CD4-positive, alpha-beta T cell treated with Interleukin-4 for 4 hours (primary cell): ENCODE measurements at places on chromosomes 7 and 10.

- DNase-seq = no peak
Observed at GRCh38 chr7:90222811-90223725, 11.5 kb downstream of the STEAP2 start.

DNA sequence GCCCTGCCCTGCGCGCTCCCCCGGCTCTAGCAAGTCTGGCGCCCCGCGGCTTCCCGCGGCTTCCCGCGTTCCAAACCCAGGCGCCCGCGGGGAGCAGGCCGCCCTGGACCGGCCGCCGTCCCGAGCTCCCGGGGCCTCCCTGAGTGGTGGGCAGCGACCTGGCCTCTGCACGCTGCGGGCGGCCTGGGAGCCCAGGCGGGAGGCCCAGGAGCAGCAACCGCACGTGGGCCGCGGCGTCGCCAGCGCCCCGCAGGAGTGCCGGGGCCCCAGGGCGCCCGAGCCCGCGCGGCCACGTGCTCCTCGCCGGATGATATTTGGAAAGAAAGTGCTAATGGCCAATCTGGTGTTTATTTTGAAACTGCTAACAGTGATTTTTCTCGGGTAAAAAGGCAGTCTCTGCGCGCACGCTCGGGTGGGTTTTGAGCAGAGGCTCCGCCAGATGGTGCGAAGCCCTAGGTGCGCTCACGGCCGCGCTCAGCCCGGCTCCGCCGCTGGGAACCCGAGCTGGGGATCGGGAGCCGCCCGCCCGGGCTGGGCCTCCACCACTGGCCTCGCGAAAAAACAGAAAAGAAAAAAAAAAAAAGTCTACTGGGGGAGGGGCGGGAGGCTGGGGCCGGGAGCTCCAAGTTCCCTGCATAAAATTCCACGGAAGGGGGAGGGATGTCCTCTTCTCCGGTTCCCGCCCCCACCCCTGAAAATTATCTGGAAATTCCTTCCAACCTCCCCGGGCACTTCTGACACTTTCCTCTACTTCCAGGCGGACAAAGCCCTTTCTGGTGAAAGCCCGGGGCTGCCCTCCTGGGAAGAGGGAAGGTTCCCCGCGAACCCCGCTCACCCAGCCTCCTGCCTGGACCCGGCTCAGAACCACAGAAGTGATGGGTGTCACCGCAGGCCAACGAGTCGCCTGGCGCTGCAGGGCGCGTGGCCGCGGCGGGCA is 4.3 kb downstream of the EBF3 start:
- no peak for DNase-seq

DNA sequence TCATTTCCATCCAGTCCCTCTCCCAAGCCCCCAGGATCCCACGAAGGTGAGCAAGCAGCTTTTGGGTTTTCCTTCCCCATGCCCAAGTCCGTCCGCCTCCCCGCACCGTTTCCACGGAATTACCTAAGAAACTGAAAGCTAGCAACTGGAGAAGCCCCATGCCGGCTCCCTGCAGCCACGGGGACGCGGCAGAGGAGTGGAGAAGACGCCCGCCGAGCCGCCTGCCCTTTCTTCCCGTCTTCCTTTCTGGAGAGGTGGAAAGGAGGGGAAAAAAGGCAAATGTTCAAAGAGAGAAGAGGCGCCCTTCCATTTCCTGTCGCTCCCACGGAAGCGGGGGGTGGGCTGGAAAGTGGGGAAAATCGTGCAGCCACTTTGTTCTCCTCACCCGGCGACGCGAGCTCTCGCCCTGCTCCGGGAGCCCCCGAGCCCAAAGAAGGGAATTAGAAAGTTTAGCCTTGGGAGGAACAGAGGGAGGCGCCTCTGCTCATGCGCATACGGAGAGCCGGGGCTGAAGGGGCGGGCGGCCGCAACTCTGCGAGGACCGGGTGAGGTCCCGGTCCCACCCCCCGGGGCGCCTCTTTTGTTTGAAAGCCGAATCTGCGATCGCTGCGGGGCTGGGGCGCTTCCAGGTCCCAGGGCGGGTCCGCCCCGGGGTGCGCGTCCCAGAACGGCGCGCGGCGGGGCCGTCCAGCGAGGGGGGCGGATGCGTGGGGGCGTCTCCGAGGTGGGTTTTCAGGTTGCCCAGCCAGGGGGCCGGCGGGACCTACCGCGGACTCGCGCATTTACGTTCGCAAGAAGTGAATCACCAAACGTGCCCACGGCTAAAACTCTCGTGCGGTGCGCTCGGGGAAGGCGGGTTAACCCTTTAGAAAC is at the start of gene LAMB1:
Gene LAMB1 (minus strand): TSS at position 436 of the 873 bp plus-strand sequence. CDS start 276 bp downstream, at position 160.
- DNase-seq = no peak

DNA sequence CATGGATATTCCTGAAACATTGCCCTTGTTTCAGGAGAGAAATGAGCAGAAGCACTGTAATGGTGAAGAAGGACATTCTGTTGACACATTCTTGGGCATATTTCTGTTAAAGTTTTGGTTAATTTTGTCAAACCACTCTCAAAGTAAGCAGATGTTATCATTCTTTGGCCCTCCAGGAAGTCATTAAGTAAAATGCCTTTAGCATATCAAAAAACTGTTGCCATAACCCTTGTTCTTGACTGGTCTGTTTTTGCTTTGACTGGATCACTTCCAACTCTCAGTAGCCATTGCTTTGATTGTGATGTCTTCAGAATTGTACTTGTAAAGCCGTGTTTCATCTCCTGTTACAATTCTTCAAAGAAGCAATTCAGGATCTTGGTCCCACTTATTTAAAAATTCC is 404.3 kb upstream of the LRRTM3 start:
- DNase-seq = no peak

GRCh38 chr10:130169136-130169859 is 33.1 kb downstream of the GLRX3 start:
- no peak for DNase-seq

- no peak for DNase-seq
Observed at GRCh38 chr10:107717046-107717445, 552.5 kb upstream of the SORCS1 start.

- DNase-seq = no peak
Observed at GRCh38 chr7:112160771-112161150, 45.4 kb downstream of the DOCK4 start.

DNA sequence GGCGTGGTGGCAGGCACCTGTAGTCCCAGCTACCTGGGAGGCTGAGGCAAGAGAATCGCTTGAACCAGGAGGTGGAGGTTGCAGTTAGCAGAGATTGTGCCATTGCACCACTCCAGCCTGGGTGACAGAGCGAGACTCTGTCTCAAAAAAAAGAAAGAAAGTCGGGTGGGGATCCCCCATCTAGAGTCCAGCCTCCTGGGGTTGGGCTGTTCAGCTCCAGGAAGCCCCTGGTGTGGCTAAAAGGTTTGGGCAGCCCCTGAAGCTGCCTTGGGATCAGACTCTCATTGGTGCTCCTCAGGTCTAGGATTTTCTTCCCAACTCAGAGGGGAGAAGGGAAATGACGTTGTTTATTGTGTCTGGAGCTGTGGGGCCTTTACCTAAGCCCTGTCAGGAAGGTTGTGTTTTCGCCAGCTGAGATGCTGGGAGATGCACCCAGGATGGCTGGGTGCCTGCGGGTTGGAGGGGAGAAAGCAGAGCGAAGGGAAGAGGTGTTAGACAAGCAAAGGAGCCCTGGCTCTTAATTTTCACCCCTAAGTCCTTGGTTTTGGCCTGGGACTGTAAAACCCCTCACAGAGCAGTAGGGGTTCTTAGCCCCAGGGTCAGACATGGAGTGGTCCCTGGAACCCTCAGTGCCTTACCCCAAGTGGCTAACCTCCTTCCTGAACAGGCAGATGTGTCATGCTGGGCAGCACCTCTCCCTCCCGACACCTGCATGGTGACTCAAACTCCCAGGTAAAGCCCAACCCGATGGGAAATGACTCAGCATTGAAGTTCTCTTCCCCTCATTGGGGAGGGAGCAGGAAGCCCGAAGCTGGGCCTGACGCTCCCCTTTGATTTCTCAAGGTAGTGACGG is 21.1 kb downstream of the PLAU start:
- DNase-seq = peak; percentile 87

GRCh38 chr10:49174926-49175500 is 13.2 kb downstream of the TMEM273 start:
- DNase-seq = no peak

- DNase-seq = no peak
Observed at GRCh38 chr7:157282141-157282801, 54.5 kb upstream of the DNAJB6 start.

- peak; percentile 50 for DNase-seq
Observed at GRCh38 chr10:119517235-119518141, 25.0 kb downstream of the RGS10 start.

GRCh38 chr10:6274484-6274883 is 71.8 kb downstream of the PFKFB3 start:
- no peak for DNase-seq

DNA sequence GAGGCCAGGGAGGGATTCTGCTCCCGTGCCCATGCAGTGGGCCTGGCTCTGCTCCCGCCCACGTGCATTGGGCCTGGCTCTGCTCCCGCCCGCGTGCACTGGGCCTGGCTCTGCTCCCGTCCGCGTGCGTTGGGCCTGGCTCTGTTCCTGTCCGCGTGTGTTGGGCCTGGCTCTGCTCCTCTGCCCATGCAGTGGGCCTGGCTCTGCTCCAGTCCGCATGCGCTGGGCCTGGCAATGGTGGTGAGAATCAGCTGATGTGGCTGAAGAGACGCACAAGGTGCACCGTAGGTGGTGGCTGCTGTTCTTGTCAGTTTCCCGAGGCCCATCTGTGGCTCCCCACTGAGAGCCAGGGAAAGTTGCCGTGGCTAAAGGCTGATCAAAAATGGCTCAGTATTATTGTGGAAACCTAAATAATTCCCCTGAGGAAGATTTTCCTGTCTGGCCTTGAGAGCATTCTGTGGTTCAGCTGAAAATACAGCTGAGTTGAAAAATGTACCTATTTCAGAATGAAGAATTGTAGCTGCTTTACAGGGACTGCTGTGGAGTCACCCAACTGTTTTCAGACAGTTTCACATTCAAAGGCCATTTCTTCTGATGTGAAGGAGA is 572.4 kb downstream of the GLRX3 start:
- no peak for DNase-seq

DNA sequence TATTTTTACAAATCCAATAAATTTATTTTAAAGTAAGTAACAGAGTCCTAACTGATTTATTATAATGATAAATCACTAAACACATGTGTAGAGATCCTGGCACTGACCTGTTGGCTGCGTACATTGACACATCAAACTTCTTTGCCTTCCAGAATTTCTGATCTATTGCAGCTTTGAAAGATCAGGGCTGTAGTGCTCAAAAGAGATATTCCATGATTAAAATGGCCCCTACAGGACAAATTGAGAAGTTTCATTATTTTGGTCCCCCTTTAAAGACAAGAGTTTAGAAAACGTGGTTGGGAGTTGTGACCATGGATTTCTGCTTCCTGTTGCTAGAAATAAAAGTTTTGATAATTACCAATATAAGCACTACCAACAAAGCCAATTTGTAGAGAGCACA is 87.7 kb upstream of the PDK4 start:
- DNase-seq = no peak

GRCh38 chr10:102555781-102556328 is 52.1 kb downstream of the SUFU start:
- DNase-seq = no peak

- no peak for DNase-seq
Observed at GRCh38 chr7:47186316-47186715, 395.6 kb downstream of the TNS3 start.

DNA sequence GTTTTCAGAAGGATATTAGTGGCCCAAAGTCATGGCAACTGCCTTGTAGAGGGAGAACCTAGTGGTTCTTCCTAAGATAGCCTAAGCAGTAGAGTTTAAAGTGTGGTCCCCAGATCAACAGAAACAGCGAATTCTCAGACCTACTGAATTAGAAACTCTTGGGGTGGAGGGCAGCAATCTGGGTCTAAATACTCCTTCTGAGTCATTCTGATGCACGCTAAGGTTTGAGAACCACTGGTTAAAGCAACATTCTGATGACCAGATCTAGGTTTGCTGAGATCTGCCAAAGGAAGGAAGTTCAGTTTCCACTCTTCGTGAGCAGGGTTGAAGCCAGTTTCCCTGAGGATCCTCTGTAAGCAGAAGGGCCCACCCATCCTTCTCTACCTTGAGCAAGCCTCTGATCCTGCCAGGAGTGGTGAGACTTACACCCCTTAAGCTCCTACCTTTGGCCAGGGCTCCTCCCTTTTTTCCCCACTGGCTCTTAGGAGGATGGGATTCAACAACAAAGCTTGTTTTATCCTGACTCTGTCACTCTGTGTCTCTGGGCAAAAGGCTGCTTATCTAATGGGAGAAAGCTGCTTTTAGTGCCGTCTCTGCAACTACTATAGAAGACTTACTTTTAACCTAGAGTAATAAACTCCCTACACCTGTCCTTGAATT is 26.8 kb upstream of the TRUB1 start:
- no peak for DNase-seq

DNA sequence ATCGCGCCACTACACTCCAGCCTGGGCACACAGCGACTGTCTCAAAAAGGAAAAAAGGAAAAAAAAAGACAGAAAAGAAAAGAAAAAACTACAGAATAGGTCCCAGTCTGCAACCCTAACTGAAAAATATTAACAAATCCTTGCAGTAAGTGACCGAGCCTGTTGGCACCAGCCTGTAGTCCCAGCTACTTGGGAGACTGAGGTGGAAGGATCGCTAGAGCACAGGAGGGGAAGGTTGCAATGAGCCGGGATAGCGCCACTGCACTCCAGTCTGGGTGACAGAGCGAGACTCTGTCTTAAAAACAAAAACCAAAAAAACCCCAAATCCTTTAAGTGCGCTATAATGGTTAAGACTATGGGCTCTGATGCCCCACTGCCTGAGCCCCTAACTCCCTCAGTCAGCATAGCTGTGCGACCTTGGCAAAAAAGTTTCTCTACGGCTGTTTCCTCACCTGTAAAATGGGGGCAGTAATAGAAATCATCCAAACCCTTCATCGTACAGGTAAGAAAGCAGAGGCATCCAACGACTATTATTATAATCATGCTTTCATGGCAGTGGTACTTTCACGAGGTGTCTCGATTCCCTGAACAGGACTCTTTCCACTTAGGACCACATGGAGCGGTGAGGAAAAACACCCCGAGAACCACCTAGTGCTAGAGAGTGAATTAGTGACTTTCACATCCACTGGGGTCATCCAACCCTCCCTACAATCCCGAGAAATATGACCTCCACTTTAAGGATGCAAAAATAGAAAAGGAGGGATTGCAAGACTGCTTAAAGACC is 755 bp downstream of the TOMM7 start:
- no peak for DNase-seq

GRCh38 chr7:84002348-84002747 is 192.2 kb downstream of the SEMA3A start:
- no peak for DNase-seq

GRCh38 chr7:74063646-74064045 is 20.0 kb upstream of the LIMK1 start:
- DNase-seq = no peak

DNA sequence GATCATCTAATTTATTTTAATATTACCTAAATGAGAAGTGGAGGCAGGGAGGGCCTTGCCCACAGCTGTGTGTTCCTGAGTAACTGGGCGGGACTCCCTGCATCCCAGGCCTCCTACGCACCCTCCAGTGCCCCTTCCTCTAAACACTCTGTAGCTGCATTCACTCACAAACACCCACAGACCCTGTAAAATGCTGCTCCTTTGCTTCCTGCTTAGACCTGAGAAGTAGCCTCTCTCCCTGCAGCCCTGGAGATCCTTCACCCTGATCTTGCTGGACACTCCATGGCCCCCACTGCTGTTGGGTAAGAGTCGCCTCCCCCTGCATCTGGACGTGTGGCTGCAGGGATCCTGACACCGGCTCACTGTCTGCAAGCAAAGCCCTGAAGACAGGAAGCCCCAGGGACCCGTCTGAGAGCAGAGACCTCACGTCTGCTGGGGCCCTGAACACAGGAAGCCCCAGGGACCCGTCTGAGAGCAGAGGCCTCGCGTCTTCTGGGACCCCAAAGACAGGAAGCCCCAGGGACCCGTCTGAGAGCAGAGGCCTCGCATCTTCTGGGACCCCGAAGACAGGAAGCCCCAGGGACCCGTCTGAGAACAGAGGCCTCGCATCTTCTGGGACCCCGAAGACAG is 589.8 kb downstream of the DNAJB6 start:
- no peak for DNase-seq
